Stimulated activated naive CD8-positive, alpha-beta T cell treated with anti-CD3 and anti-CD28 coated beads, Interleukin-15, Interleukin-2, amounts not matched to agents 100 U/mL and 50 U/mL, for 24 hours (primary cell): ENCODE measurements at places on chromosomes 12 and 14.

- DNase-seq, result no peak
Observed at GRCh38 chr12:98418357-98419075, 96.9 kb upstream of the TMPO start.

DNA sequence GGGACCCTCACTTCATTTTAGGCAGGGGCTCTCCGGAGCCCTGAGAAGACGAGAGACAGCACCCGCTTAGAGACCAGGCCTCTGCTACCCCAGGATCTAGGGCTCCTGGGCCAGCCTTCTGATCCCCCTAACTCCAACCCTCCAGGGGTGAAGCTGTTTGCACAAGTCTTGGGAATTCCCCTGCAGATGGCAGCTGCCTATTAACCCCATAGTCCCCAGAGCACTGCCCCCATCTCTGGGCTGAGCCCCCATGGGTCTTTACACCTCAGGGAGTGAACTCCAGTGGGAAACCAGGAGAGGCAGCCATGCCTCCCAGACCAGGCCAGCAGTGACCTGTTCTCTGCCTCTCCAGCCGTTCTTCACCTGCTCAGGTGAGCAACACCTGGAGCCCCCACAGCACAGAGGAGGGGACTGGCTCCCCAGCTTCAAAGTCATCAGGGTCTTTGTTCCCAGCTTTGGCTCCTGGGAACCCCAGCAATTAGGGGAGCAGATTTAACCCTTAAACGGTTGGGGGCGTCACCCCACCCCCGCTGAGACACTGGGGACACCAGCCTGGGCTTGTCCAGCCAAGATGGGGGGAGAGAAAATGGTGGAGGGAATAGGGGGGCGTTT lies 2.3 kb downstream of the WNT10B start:
- DNase-seq, result no peak

DNA sequence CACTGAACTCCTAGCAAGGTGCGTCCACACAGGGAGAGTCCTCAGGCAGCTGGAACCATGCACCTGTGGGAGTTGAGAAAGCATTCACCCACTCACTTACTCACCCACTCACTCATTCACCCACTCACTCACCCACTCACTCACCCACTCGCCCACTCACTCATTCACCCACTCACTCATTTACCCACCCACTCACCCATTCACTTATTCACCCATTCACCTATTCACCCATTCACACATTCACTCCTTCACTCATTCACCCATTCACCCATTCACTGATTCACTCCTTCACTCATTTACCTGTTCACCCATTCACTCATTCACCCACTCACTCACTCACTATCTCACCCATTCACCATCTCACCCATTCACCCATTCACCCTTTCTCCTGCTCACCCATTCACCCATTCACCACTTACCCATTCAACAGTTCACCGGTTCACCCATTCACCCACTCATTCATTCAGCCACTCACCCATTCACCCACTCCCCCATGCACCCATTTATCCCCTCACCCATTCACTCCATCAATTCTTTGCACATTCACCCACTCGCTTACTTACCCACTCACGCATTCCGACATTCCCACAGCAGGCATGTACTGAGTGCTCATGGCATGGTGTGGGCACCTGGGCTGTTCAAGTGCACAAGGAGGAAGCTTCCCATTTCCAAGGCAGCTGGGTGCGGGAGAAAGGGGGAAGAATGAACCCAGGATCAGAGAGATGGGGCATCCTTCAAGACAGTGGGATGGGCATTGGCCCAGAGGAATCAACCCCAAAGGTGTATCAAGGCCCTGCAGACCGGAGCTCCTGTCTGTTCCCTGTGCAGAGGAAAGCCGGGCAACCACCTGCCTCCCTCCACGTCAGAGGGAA lies 135.2 kb upstream of the C14orf180 start:
- no peak for DNase-seq

- DNase-seq, result no peak
Observed at GRCh38 chr14:48622980-48623379, 947.6 kb upstream of the MDGA2 start.

GRCh38 chr14:38419579-38419978 lies 163.7 kb upstream of the CLEC14A start:
- no peak for DNase-seq

GRCh38 chr12:49928471-49928870 lies 22.1 kb upstream of the AQP2 start:
- no peak for DNase-seq

- peak; percentile 48 for DNase-seq
Observed at GRCh38 chr14:97218691-97219430, 421.7 kb downstream of the VRK1 start.
